ENCODE measurements at places on chromosomes 4 and X. TPM values are rescaled to one million over a fixed set of nuclear protein-coding genes. Genes with fewer than 3 reads are reported as not detected.

GRCh38 chrX:119469313-119469635, 1.0 kb downstream of the SLC25A5 start:
- peak overlapping the region; percentile 95 for H3K27ac ChIP-seq
- H3K4me1 ChIP-seq, result no peaks in the 10 kb centered on the region
- no peak for DNase-seq
- H3K4me3 ChIP-seq, result peak overlapping the region; percentile 79
- no peaks in the 10 kb centered on the region for H3K36me3 ChIP-seq
- peaks cover 5% of the 10 kb centered on the region for H3K27me3 ChIP-seq

- no peak overlapping the region for H3K27ac ChIP-seq
- H3K4me1 ChIP-seq, result no peaks in the 10 kb centered on the region
- H3K4me3 ChIP-seq, result no peak overlapping the region
- H3K36me3 ChIP-seq, result no peaks in the 10 kb centered on the region
- no peak for DNase-seq
Observed at GRCh38 chr4:8176547-8177399, 18.2 kb upstream of the ABLIM2 start.

The CD99L2 gene
- total RNA-seq, result 32.1 TPM

The GABRQ gene
- not detected for total RNA-seq

DNA sequence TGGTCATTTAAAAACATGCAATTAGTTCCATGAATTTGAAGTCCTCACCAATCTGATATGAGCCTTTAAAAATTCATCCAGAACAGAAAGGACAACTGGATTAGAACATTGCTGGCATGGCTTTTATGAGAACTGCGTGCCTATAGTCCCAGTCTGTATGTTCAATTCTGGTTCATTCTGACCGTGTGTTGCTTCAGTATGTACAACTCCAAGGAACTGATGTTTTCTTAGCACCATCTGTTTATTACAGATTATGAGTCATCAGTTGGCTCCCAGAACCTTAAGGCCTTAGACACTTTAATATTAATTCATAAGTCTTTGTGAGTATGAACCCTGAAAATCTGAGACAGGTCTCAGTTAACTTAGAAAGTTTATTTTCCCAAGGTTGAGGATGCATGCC, 115.0 kb downstream of the CEP44 start:
- no peaks in the 10 kb centered on the region for H3K36me3 ChIP-seq
- DNase-seq, result no peak
- H3K4me1 ChIP-seq, result no peaks in the 10 kb centered on the region
- H3K4me3 ChIP-seq, result no peak overlapping the region
- H3K27me3 ChIP-seq, result no peaks in the 10 kb centered on the region

GRCh38 chr4:61678297-61678696, 478.2 kb downstream of the ADGRL3 start:
- no peaks in the 10 kb centered on the region for H3K27me3 ChIP-seq
- no peak overlapping the region for H3K27ac ChIP-seq
- no peaks in the 10 kb centered on the region for H3K36me3 ChIP-seq
- H3K4me3 ChIP-seq, result no peak overlapping the region
- H3K4me1 ChIP-seq, result no peaks in the 10 kb centered on the region

DNA sequence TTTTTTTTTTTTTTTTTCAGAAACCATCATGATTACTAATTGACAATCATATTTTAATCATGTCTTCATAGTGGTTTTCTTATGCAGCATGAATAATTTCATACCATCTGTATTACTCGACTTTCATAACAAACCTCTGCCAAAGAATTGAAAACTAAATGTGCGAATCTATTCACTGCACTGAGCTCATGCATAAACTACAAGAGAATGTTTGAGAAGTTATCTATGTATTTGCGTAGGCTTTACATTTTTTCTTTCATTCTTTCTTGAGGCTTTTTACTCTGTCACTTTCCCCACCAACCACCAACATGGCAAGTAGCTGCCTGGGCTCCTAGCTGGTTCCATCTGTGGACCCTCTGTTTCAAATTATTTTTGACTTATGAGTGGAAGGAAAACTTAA, 1761.0 kb downstream of the STIM2 start:
- H3K36me3 ChIP-seq, result no peaks in the 10 kb centered on the region
- H3K27me3 ChIP-seq, result no peaks in the 10 kb centered on the region
- no peak for DNase-seq

The TEX28 gene
- total RNA-seq, result not detected

The CITED1 gene
- 0.32 TPM for total RNA-seq

GRCh38 chrX:14064626-14065432, 35.1 kb upstream of the GEMIN8 start:
- H3K4me1 ChIP-seq, result no peaks in the 10 kb centered on the region
- no peak overlapping the region for H3K27ac ChIP-seq
- H3K4me3 ChIP-seq, result no peak overlapping the region
- no peaks in the 10 kb centered on the region for H3K36me3 ChIP-seq

DNA sequence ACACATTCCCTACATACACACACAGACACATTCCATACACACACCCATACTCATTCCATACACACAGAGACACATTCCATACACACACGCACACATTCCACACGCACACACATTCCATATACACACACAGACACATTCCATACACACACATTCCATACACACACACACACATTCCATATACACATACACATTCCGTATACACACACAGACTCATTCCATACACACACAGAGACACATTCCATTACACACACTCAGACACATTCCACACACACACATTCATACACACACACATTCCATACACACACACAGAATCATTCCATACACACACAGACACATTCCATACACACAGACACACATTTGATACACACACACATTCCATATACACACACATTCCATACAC, 15.2 kb downstream of the LINC00632 start:
- H3K4me3 ChIP-seq, result no peak overlapping the region
- no peak overlapping the region for H3K27ac ChIP-seq
- H3K27me3 ChIP-seq, result peaks cover 21% of the 10 kb centered on the region
- no peak for DNase-seq
- no peaks in the 10 kb centered on the region for H3K36me3 ChIP-seq
- no peaks in the 10 kb centered on the region for H3K4me1 ChIP-seq

The KDR gene
- total RNA-seq, result 20.3 TPM

DNA sequence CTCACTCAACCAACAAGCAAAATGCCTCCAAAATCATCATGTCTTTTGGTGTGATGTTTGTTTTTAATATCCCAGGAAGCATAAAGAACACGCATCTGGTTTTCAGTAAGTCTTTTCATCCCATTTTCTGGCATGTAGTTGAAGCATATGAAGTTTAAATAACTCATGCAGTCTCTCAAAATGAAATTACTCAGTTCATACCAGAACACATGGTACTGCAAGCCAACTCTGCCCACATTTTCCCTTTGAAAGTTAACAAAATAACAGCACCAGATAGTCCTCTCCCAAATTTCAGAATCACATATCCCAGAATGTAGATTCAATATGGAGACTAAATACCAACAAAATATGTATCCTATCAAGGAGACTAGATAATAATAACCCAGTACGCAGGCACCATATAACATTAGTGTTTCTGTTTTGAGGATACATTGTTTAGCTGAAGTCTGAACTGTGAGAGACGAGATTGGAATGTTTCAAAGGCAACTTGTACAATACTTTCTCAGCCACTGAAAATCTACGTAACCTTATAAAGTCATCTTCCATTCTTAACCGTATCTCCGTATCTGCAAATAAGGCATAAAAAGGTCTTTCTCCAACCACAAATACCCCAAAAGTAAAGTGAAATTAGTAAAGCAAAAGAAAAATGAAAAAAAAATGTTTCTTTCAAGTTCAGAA, 23.1 kb downstream of the CORIN start:
- no peak overlapping the region for H3K4me3 ChIP-seq
- no peak overlapping the region for H3K27ac ChIP-seq

The STARD8 gene
- total RNA-seq, result 9.2 TPM

GRCh38 chr4:140243278-140243753, 89.3 kb upstream of the MAML3 start:
- H3K36me3 ChIP-seq, result no peaks in the 10 kb centered on the region
- H3K4me1 ChIP-seq, result peaks cover 3% of the 10 kb centered on the region
- peak; percentile 26 for DNase-seq
- H3K27ac ChIP-seq, result peak overlapping the region; percentile 68

The PRRG3 gene
- total RNA-seq, result 1.8 TPM

The XAGE1A gene
- not detected for total RNA-seq

GRCh38 chr4:84254537-84254936, 244.6 kb downstream of the NKX6-1 start:
- H3K4me1 ChIP-seq, result no peaks in the 10 kb centered on the region
- no peaks in the 10 kb centered on the region for H3K36me3 ChIP-seq
- no peak overlapping the region for H3K27ac ChIP-seq
- H3K27me3 ChIP-seq, result no peaks in the 10 kb centered on the region
- DNase-seq, result no peak
- no peak overlapping the region for H3K4me3 ChIP-seq

GRCh38 chrX:100294965-100295364, 115.1 kb downstream of the PCDH19 start:
- no peak for DNase-seq
- H3K27me3 ChIP-seq, result peaks cover 44% of the 10 kb centered on the region
- no peaks in the 10 kb centered on the region for H3K36me3 ChIP-seq
- H3K27ac ChIP-seq, result no peak overlapping the region

The TBX22 gene
- total RNA-seq, result not detected

DNA sequence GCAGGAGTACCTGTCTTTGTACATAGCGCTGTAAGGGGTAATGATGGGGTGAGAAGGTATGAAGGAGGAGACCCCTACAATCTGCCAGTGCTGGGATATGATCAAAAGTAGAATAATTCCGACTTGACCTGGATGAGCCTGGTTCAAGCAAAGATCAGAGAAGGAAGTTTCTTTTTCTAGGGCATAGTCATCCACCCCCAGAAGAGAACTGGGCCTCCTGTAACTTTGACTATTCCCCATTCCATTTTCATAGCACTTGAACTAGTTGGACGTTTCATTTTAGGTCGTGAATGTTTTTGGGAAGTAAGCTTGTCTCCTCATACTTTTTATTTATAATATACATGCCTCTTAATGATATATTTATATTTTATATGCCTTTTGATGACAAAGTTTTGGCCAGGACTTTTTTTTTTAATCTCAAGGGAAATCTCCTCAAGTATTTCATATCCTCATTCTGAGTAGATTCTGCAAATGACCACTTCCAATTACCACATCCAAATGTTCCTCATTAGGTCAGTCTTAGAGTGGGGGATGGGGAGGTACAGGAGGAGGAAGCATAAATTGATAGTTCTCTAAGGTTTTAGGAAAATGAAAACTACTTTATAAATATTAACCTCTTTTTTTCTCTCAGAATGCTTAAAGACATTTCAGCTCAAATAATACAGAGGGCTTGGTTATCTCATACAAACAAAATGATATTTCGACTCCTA, 3.5 kb downstream of the CXorf58 start:
- H3K36me3 ChIP-seq, result no peaks in the 10 kb centered on the region
- no peak overlapping the region for H3K4me3 ChIP-seq
- no peaks in the 10 kb centered on the region for H3K4me1 ChIP-seq
- H3K27ac ChIP-seq, result no peak overlapping the region
- no peaks in the 10 kb centered on the region for H3K27me3 ChIP-seq
- no peak for DNase-seq

The ARR3 gene
- not detected for total RNA-seq

- H3K4me1 ChIP-seq, result no peaks in the 10 kb centered on the region
- no peaks in the 10 kb centered on the region for H3K36me3 ChIP-seq
- DNase-seq, result no peak
- no peaks in the 10 kb centered on the region for H3K27me3 ChIP-seq
- H3K4me3 ChIP-seq, result no peak overlapping the region
- H3K27ac ChIP-seq, result peak overlapping the region; percentile 69
Observed at GRCh38 chr4:145546175-145546915, 64.7 kb downstream of the SMAD1 start.

The AMBN gene
- not detected for total RNA-seq

DNA sequence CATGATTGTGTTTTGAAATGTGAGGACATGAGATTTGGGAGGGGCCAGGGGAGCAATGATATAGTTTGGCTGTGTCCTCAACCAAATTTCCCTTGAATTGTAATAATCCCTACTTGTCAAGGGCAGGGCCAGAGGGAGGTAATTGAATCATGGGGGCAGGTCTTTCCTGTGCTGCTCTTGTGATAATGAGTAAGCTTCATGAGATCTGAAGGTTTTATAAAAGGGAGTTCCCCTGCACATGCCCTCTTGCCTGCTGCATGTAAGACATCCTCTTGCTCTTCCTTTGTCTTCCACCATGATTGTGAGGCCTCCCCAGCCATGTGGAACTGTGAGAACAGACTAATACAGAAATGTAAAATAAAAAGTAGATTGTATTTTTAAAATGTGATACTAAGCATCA, 1294.9 kb downstream of the ADGRL3 start:
- DNase-seq, result no peak
- H3K27me3 ChIP-seq, result no peaks in the 10 kb centered on the region
- H3K36me3 ChIP-seq, result no peaks in the 10 kb centered on the region
- no peak overlapping the region for H3K4me3 ChIP-seq

- H3K4me3 ChIP-seq, result no peak overlapping the region
- no peaks in the 10 kb centered on the region for H3K4me1 ChIP-seq
- H3K27me3 ChIP-seq, result no peaks in the 10 kb centered on the region
- DNase-seq, result no peak
- H3K27ac ChIP-seq, result peak overlapping the region; percentile 62
Observed at GRCh38 chr4:94545296-94545695, 93.6 kb downstream of the PDLIM5 start.

DNA sequence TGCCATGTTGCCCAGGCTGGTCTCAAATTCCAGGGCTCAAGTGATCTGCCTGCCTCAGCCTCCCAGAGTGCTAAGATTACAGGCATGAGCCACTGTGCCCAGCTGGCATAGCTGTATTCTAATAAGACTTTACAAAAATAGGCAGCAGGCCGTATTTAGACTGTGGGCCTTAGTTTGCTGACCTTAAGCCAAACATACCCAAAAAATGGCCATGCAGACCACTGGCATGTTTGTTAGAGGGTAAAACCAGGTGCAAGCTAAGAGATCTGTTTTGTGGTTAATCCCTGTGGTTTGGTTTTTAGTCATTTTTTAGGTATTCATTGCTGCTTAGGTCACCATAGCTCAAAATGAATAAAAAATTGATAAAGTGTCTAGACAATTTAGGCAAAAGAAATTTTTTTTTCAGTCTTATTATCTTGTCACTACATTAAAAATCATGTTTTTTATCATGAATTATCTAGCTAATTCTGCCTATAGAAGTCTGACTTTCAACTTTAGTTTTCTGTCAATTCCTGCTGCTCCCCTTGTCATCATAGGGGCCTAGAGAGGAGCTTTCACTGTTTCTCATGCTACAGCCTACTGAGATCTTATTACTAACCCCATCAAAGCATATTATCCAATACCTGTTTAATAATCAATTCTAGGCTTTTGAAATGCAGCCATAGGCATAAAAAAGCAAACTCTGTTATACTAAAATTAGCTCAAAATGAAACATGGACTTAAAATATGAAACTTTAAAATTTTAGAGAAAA, 7.5 kb upstream of the SPINK2 start:
- H3K27ac ChIP-seq, result no peak overlapping the region
- no peaks in the 10 kb centered on the region for H3K36me3 ChIP-seq
- no peak overlapping the region for H3K4me3 ChIP-seq
- H3K27me3 ChIP-seq, result no peaks in the 10 kb centered on the region

DNA sequence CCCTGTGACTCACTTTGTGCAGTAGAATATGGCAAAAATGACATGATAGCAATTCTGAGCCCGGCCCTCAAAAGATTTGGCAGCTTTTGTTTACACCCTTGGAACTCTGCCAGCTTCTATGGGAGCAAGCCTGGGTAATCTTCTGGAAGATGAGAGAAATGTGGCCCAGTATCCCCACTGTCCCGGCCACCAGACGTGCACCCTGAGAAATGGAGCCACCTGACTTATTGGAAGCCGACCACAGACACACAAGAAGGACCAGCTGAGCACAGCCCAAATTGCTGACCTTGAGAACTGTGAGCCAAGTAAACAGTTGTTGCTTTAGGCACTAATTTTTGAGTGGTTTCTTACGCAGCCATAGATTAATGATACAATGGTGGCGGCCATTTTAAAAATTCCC, 197.0 kb downstream of the STIM2 start:
- H3K27ac ChIP-seq, result no peak overlapping the region
- no peak overlapping the region for H3K4me3 ChIP-seq
- H3K36me3 ChIP-seq, result no peaks in the 10 kb centered on the region
- H3K27me3 ChIP-seq, result no peaks in the 10 kb centered on the region
